ENCODE measurements at places on chromosomes 3 and 15.
A peak's percentile ranks its signal among the peaks of the same experiment; 100 is the strongest.

DNA sequence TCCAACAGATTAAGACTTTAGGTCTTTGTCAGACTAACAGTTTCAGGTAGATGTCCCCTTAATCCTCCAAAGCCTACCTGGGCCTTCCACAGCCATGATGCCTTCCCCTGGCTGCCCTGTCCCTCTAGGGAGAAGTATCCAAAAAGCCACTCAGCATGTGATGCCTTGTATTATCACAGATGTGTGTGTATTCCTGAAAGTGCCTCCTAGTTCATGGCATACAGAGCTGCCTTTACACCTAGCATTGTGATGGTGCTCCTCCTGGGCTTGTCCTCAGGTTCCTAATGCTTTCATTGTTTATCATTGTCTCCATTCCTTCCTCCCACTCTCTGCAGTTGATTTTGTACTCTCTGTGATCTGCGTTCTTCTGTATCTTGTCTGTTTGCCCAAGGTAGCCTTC is 43.6 kb downstream of the CMSS1 start:
- DNase-seq = no peak

GRCh38 chr3:182913889-182914288 is 66.4 kb downstream of the DCUN1D1 start:
- DNase-seq = no peak

DNA sequence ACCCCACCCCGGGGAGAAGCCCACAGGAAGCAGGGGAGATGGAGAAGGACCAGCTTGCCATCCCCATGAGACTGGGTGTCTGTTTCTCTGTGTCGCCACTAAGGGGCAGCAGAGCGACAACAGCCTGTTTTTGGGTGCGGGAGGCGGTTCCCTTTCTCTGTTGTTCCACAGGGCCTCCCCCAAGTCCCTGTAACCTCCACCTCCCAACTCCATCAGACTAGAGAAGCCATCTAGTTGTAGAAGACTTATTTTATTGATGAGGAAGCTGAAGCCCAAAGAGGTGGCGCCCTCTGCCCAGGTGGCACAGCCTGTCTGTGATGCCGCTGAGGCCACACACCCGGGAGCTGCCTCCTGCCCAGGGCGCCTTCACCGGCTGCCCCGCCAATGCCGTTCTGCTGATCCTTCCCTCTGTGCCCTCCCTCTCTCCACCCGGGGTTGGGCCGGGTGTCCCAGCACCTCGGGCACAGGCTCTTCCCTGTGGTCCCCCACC is 3.9 kb upstream of the CCDC9B start:
- DNase-seq = peak; percentile 47

DNA sequence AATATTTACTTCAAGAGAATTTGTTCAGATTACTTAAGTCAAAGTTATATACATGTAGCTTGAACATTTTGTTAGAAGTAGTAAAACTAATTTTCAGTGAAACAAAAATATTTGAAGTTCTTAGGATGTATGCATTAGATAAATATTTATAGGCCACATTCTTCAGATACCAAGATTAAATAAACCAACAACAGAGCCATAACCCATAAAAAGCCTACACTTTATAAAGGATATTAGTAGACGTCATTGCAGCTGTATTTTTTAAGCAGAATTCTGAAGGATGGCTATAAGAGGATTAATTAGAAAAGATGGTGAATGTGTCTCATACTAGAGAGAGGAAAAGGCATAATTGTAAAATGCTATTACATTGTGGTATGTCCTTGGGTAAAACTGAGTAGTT is 449.7 kb upstream of the ALCAM start:
- no peak for DNase-seq

DNA sequence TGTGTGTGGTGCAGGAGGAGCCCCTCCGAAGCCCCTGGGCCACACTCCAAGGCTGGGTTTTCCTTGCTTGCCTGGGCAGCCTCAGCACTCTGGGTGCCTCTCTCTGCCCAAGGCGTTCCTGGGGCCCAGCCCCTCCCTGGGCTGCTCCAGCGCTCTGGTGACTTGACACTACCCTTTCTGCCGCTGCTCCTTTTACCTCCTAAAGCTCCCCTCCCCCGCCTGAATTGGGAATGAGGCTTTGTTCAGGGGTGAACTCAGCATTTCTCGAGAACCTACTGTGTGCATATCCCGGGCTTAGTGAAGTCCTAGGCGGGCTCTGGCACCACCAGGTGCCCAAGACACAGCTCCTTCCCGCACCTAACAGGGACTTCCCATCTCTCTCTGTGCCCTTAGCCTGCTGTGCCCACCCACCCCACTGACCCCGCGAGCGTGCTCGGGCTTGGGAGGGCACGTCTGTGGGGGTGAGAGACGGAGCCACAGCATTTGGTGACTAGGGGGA is 1.2 kb upstream of the BAHD1 start:
- DNase-seq = no peak

DNA sequence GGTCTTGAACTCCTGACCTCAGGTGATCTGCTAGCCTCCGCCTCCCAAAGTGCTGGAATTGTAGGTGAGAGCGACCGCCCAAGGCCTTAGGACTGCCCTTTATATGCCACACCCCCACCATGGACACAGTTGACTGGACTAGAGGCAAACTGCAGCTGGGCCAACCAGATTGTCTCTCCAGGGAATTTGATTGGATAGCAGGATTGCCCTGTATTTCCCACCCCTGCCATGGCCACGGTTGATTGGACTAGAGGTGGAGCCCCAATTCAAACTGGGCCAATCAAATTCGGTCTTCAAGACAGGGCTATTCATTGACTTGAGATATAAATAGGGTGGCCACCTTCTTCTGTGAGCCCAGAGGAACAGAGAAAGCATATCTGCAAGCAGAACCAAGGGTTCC is 6.9 kb upstream of the CLPX start:
- DNase-seq = no peak

- no peak for DNase-seq
These were observed 95.7 kb upstream of the ALDH1A3 start for GRCh38 chr15:100783760-100784492.

GRCh38 chr15:29074045-29074444 is 188.3 kb downstream of the APBA2 start:
- DNase-seq = no peak

- DNase-seq = no peak
These were observed 932 bp upstream of the VPS8 start for GRCh38 chr3:184811034-184811433.

- DNase-seq = no peak
These were observed 439.7 kb downstream of the NTRK3 start for GRCh38 chr15:87816811-87817210.

GRCh38 chr3:189464799-189465198 is 166.4 kb upstream of the TP63 start:
- DNase-seq = no peak

- peak; percentile 31 for DNase-seq
These were observed at the start of gene FSTL1 for GRCh38 chr3:120450600-120451271. Gene FSTL1 (minus strand): TSS chr3:120450992. CDS start chr3:120450746, 246 bp downstream.

DNA sequence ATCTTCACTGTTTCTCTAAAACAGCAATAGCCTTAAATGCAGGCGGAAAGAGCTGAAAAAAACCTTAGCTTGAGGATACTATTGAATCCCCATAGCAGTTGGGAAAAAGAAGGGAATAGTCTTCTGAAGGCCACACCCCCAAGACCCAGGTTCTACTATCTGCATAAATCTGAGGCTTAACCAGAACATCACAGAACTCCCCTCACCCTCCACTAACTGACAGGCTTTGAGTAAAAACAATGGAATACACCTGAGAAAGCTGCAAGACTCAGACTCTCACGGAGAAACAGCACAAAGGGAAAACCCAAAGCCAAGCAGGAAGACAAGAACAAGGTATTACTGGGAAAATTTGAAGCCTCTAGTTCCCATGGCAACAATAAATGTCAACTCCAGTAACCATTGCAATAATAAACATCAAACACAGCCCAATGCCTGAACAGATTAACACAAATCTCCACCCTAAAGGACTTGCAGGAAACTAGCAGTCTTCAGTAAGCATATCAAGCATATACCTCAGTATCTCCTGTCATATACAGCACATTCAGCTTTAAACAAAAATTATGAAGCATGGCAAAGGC is 56.4 kb downstream of the TMCC1 start:
- DNase-seq = no peak

GRCh38 chr3:40899286-40899712 is 300.0 kb upstream of the CTNNB1 start:
- DNase-seq = no peak

DNA sequence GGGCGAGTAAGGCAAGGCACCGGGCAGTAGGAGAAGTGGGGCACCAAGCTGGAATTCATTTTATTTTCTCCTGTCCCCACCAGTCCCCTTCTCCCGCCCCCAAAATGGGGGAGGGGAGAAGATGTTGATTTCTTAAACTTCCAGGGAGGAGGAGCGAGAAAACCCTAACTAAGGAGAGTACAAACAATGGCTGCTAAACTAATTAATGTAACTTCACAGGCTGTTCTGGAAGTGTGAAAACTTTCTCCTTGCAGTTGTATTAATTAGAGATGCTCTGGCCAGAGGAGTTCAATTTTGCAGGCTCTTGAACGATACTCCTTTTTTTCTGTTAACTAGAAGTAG is 11.5 kb downstream of the ZIC4 start:
- no peak for DNase-seq

DNA sequence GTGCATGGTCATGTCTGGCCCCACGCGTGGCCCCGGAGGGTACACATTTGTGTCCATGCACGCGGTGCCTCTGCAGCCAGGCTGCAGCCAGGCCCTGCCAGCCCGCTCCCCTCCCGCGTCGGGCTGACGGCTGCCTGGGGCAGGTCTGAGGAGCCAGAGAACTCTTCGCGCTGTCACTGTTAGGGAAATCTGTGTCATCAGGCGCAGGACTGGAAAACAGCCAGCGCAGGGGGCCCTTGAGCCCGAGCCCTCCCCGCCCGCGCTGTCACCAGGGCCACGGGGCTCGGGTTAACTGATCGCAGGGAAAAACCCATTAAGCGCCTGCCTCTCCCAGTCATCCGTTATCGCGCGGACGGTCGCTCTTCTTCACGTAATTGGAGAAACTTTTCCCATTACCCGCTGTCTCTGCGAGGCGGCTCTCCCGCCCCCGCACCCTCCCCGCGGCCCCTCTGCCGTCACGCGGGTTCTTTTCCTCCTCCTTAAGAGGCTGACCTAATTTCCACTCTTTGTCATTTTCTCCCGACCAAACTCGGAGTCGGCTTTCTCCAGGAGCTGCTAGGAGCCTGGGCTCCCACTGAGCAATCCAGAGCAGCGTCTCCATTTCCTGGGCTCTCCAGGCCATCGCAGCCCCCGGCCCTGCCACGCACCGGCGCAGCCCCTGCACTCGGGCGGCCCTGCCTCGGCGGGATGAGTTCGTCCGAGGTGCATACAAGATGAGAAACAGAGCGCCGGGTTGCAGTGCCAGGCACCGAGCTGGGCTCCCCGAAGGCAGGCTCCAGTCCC is 57.5 kb upstream of the PRR23E start:
- DNase-seq = peak; percentile 36

DNA sequence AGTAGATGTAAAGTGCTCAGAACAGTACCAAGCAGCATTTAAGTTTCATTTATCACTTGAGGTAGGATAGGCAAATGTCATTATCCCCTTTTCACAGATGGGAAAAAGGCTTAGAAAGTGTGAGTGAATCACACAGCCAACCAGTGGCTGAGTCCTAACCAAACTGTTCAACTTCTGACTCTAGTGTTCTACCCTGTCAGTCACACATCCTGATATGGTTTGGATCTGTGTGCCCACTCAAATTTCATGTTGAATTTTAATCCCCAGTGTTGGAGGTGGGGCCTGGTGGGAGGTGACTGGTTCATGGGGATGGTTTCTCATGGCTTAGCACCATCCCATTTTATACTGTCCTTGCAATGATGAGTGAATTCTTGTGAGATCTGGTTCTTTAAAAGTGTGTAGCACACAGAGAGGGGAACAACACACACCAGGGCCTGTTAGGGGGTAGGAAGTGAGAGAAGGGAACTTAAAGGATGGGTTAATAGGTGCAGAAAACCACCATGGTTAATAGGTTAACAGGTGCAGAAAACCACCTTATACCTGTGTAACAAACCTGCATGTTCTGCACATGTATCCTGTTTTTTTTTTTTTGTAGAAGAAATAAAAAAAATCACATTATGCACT is 304.7 kb downstream of the SUCLG2 start:
- no peak for DNase-seq

GRCh38 chr3:70832834-70833205 is 520.4 kb upstream of the MDFIC2 start:
- DNase-seq = no peak

DNA sequence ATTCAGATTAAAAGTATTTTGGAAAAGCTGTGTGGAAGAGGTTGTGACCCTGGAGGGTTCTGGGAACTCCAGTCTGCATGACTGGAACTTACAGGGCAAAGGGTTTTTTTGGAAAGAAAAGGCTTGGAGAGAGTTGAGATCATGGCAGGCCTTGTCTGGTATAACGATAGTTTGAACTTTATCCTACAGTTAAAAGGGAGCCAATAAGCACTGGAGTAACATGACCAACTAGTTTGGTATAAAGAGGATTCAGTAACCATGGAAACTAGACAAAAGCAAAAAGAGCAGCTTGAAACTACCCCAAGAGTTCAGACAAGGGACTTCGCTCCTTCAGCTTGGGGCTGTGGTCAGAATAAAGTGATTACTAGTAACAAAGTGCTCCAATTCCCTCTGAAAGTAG is 151.2 kb upstream of the TMCO5A start:
- DNase-seq = no peak

DNA sequence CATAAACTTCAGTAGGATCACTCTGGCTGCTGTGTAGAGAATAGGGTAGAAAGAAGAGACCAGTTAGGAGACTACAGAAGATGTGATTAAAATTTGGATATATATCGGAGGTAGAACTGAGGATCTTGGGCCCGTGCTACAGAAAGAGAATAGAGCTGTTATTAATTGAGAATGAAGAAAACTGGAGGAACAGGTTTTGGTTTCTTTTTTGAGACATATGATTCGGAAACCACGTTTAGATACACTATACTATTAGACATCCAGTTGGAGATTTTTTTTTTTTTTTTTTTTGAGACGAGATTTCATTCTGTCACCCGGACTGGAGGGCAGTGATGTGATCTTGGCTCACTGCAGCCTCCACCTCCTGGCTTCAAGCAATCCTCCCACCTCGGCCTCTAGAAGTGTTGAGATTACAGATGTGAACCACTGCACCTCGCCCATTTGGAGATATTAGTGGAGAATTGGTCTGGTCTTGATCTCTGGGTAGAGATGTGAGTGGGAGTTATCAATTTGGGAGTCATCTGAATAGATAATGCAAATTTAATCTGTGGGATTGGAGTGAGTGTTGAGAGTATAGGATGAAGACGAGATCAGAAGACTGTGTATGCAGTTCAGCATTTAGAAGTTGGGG is 50.9 kb downstream of the TCF12 start:
- no peak for DNase-seq

- no peak for DNase-seq
These were observed 117.9 kb downstream of the TCF12 start for GRCh38 chr15:57036352-57036751.

- DNase-seq = no peak
These were observed 4.5 kb downstream of the ARPIN start for GRCh38 chr15:89908226-89908625.

DNA sequence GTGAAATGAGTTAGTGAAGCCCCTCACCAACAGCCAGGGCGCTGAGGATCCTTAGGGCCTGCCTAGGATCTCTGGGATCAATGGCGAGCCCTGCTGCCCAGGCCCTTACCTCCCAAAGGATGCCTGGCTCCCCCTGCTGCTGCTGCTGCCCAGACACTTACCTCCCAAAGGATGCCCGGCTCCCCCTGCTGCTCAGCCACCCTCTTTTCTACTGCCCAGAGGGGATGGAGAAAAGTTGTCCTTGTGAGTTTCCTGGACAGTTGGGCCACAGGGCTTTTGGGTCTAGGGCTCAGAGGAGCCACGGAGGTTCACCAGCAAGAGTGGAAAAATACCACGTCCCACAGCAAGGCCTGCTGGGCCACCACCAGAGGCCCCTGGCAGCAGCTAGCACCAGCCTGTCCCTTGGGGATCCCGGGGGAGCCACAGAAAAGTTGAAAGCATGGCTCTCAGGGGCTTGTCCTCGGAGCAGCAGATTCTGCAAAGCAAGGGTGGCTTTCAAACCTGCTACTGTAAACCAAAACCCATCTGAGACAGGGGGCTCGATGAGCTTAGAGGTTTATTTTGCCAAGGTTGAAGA is 59.4 kb downstream of the SLC6A6 start:
- no peak for DNase-seq
